ENCODE measurements at places on chromosomes 4 and X.

- DNase-seq: no peak
These were observed 49.5 kb upstream of the CBR4 start for GRCh38 chr4:169059306-169060211.

- no peak for DNase-seq
These were observed 1.7 kb upstream of the MXRA5 start for GRCh38 chrX:3348191-3348590.

GRCh38 chr4:165602621-165603020 is 223.8 kb downstream of the CPE start:
- no peak for DNase-seq

DNA sequence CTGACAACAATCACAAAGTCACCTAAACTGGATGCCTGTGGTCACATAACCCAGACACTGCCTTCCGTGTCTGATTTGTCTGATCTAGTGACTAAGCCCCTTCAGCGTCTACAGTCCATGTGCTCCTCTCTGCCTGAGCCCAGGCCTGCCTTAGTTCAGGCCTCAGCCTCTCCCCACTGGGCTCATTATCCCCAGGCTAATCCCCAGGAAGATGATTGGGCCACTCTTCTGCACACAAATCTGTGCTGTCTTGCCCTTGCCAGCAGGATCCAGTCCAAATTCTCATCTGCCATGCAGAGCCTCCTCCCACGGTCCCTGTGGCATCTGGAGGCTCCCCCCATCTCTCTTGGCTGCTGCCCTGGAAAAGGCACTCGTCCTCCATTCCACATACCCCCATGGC is 96.5 kb downstream of the SLC2A9 start:
- DNase-seq: no peak

DNA sequence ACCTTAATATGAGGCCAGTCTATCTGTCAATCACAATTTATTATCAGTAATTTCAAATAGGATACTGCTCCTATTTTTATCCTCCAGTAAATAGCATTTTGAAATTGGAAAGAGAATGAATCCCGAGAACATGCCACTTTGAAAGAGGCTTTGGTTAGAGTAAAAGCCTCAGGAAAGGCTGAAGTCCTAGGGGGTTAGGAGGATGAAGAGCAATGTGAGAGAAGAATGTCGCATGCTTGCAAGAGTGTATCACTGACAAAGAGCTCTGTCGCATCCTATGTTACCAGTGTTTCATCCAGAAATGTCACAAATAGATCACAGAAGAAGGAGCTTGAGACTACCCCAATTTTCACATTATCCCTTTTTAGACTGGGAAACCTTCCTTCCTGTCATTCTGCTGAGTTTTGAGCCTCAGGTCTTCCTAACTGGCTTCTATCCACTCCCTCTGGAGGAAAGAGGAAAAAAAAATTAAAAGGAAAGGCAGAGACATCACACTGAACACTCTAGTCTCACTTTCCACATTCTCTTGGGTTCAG is 39.8 kb downstream of the GPM6A start:
- DNase-seq: no peak

DNA sequence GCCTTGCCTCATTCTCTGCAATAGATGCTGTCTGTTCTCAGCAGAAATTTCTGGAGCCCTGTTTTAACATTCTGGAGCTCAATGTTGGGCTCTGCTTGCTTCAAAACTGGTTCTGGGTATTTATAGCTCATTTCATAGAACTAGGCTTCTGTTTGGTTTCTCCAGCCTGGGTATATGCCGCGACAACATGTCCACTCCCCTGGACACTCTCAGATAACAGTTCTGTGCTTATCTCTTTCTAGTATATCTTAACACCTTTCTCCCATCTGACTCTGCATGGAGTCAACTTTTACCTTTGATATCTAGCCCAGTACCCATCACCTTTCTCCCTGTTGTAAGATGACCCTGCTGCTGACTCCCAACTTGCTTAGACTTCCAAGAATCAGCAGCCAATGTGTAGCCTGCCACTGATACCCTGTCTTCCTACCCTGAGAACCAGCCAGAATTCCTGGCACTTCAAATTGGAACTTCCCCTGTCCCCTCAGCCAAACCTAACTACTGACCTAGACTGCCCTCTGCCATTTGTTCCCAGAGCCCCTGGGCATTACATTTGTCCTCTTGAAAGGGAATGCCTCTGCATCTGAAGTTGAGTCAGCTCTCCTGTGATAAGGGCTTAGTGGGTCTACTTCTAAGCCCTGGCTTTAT is 20.6 kb downstream of the PAGE1 start:
- DNase-seq: no peak

GRCh38 chr4:115117651-115118050 is 4.2 kb upstream of the NDST4 start:
- DNase-seq: no peak

- DNase-seq: no peak
These were observed 918 bp upstream of the FGFRL1 start for GRCh38 chr4:1010395-1011021.

DNA sequence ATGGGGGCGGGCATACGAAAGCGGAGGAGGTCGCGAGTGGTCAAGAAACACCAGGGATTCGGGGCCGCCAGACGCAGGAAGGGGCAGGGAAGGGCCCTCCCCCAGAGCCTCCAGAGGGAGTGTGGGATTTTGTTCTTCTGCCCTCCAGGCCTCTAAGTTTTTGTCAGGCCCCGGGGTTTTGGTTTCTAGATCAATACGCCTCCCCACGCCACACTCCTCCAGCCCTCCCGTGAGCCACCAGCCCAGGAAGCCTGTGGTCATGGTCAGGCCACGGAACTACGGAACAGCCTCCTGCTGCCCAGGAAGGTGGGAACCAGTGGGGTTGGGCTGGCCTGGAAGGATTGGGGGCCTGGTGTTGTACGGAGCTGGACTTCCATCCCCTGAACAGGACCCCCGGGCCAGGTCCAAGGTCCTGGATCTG is 38.4 kb downstream of the CPLX1 start:
- no peak for DNase-seq

DNA sequence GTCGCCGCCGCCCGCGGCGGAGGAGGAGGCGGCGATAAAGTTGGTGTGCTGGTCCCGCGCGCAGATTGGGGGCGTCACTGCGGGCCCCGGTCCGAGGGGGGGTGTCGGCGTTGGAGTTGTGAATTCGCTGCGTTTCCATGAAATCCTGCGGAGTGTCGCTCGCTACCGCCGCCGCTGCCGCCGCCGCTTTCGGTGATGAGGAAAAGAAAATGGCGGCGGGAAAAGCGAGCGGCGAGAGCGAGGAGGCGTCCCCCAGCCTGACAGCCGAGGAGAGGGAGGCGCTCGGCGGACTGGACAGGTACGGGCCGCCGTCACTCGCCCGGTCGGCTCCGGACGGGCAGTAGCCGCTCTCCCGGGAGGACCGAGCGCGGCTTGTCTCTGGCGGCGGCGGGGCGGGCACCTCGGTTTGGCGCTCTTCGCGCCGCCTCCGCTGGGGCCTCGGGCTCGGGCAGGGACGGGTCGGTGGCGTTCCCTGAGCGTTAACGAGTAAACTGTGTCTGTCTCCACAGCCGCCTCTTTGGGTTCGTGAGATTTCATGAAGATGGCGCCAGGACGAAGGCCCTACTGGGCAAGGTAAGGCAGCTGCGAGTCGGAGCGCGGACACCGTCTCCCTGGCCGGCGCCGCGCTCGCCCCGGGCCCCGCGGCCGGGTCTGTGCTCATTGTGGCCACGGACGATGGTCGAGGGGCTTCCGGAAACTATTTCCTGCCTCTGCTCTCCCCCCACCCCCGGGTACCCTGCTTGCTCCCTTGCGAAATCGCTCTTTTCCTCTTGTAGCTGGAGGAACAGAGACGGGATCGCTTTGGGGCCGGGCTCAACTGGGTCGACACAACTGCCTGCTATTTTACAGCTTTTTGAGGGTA is 658 bp downstream of the KDM6A start:
- DNase-seq: no peak

- no peak for DNase-seq
These were observed 372.3 kb upstream of the F9 start for GRCh38 chrX:139158256-139158655.

DNA sequence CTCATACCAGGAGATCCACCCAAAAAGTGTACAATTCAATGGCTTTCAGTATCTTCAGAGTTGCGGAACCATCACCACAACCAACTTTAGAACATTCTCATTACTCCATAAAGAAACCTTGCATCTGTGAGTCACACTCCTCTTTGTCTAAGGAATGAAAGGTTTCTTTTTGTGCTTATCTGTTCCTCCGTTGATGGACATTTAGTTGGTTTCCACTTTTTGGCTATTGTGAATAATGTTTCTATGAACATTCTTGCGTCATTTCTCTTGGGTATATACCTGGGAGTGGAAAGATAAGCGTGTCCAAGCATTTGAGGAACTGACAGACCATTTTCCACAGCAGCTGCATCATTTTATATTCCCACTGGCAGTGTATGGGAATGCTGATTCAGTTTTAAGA is 10.6 kb downstream of the FAM184B start:
- no peak for DNase-seq

DNA sequence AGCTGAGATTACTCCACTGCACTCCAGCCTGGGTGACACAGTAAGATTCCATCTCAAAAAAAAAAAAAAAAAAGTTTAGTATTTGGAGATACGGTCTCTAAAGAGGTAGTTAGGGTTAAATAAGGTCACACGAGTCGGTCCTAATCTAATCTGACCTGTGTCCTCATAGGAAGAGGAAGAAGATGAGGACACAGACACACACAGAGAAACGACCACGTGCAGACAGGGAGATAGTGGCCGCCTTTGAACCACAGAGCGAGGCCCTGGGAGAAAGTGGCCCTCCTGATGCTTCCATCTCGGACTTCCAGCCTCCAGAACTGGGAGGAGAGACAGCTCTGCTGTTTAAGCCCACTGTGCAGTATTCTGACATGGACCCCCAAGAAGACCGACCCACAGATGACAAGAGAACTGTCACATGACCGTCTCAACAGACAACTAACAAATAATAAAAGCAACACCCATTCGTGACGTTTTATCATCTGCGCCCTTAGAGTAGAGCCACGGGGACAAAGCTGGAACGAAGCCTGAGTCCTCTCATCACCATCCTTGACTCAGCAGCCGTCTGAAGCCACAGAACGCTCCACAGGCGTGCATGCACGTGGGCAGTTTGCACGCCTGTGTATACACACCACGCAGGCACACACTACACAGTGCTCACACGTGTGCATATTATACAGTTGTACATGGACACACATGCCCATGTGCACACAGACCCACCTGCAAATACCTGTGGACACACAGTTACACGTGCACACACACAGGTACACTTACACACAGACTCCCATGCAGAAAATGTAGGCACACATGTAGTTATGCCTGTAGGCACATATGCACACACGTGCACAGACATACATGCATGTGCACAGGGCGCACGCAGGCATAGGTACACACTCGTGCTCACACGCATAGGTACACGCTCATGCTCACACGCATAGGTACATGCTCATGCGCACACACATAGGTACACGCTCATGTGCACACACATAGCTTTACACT is 51.7 kb downstream of the FAM53A start:
- no peak for DNase-seq

- DNase-seq: no peak
These were observed 19.3 kb upstream of the ING2 start for GRCh38 chr4:183485411-183486160.

DNA sequence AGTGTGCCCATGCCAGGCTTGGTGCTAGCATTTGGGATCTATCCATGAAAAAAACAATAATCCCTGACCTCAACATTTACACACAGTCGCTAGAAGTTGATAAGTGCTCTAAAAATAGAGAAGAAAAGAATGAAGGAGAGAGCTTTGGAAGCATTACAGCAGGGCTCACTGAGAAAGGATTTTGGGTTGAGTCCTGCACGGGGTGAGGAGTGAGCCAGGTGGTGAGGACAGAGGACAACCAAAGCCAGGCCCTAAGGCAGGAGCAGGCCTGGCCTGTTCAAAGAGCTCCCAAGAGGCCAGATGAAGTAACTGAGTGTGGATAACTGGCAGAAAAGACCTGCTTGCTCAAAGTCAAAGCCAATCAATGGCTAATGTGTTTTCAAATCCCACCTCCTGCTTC is 20.7 kb upstream of the PROM1 start:
- no peak for DNase-seq

GRCh38 chr4:150160473-150160872 is 82.2 kb downstream of the DCLK2 start:
- DNase-seq: no peak

- no peak for DNase-seq
These were observed 184.9 kb downstream of the NAF1 start for GRCh38 chr4:162981823-162982222.

GRCh38 chrX:56728321-56728720 is 722 bp upstream of the NBDY start:
- DNase-seq: peak; percentile 22

GRCh38 chr4:31918891-31919290 is 1198.7 kb downstream of the PCDH7 start:
- no peak for DNase-seq

DNA sequence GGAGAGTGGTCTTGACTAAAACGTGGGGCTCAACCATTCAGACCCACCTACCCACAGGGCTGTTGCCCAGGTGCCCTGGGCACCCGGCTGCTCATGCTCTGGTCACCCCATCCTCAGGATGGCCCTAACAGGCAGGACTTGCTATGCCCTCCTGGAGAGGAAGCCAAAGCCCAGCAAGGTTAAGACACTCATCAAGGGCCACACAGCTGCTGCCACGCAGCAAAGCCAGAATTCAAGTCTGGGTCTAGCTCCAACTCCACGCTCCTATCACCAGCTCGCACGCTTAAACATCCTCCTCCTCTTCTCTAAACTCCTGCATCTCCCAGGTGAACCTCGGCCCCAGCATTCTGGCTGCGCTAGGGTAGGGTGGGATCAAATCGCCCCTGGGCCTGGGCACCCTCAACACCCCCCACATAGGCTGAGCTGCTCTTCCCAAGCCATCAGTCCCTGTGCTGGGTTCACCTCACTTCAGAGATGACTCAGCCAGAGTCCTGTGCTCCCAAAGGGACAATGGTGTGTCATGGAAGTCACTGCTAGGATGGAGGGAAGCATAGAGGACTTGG is 54.1 kb downstream of the PPP2R2C start:
- DNase-seq: no peak

Data from spinal cord (tissue), 10 donors.